ENCODE measurements at places on chromosomes 12 and 14. TPM values are rescaled to one million over a fixed set of nuclear protein-coding genes. Genes with fewer than 3 reads are reported as not detected.

GRCh38 chr14:100402631-100403030 is 79.5 kb downstream of the SLC25A47 start:
- no peak for DNase-seq

- no peak for DNase-seq
These were observed 29.7 kb downstream of the EML1 start for GRCh38 chr14:99822800-99823455.

DNA sequence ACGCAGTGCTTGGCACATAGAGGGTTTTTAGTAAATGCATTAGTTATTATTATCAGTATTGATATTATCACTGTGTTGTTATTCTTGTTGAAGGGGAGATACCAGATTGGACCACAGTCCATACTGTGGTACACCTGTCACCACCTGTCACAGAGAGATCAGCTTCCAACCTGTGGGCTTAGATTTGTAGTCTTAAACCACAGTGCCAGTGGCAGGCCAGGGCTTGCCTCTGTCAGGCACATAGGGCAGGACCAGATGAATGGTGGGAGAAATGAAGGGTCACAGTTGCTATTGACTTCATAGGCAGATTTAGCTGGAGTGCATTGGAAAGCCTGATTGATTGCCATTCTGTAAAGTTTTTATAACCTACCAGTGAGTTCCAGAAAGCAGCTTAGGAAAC is 35.1 kb downstream of the ARL1 start:
- no peak for DNase-seq

DNA sequence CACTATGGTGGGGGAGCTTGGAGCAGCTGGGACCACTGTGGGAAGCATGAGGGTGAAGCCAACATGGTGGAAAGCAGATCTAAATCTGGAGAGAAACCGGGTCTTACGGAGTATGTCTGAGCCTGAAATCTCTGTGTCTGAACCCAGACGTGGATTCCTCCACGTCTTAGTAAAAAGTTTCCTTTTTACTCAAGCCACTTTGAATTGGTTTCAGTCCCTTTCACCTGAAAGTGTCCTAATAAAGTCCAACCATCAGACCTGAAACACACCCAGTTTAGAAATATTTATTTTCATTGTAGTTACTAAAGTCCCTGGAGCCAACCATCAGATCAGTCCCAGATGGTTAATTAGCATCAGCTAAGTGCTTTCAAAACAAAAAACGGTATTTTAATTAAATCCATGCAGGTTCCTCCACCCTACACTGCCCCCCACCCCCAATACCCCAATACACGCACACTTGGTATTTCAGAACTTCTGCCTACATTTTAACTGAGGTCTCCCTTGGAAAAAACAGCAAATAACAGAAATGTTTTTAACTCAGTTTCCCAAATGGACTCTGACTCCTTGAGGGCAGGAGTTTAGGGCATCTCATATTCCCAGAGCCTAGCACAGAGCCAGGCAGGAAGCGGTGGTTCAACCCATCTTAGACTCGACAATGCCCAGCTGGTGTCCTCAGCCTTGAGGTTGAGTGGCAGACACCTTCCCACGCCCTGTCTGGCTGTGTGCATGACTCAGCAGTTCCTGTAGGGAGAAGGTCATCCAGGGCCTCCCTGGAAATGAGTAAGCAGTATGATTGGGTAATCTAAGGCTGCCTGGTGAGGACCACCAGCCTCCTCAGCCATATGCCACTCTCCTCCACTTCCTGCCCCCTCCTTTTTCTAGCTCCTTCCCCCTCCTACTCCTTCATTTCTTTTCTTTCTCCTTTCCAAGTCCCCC is 175.8 kb downstream of the TTC8 start:
- DNase-seq = no peak

DNA sequence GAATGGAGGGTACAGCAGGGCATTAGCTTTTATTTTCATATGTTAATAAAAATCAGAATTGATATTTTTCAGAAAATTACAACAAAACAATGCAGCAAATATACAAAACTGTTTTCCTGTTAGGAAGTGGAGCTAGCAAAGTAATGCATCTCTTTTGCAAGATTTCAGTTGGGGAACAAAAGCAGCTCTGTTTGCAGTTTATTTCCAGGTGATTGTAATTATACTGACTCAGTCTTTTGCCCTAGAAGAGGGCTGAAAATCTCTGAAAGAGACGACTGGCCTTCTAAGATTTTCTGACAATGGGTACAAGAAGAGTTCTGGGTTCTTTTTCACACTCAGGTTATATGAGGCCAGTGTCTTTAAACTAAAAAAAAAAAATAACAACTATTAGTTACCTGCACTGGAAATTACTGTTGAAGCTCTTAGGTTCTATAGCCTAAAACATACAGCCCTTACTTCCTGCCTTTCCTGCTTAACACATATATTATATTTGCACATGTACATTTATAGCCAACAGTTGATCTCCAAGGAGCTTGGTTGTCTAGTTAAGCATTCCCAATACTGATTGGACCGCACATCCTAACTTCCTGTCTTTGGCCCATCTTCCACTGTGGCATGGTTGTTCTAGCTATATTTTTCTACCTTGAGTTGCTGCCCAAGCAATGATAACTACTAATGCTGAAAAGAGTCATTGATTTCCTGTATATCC is 199.1 kb upstream of the KRR1 start:
- no peak for DNase-seq

GRCh38 chr12:116066381-116067230 is 210.9 kb downstream of the MED13L start:
- peak; percentile 85 for DNase-seq

- no peak for DNase-seq
These were observed 56.0 kb downstream of the MSRB3 start for GRCh38 chr12:65334521-65334920.

DNA sequence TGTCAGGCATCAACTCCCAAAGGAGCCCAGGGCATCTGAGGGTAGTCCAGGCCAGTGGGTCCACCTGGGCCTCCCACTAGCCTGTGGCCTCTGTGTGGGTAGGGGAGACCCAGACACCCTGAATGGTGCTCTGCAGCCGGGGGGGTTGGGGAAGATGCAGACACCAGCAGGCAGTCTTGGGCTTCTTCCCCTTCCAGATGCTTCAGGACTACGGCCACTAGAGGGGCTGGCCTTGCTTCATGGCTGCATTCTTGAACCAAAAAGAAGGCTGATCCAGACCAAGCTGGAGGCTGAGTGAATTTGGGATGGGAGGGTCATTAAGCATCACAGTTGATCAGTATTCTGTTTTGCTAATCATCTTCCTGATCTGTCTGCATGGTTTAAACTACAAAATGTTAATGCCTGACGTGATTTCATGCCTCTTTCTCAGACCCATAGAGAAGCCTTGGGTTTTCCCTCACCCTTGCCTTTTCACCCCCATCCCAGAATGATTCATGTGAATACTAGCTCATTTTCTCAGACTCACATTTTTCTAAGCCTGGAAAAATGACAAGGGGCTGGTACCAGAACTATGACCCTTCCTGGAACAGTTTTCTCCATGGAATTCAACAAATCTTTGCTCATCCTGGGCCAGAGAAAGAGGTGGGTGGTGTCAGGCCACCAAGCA is 134.2 kb downstream of the NTF3 start:
- DNase-seq = no peak

GRCh38 chr14:102926104-102926503 is 3.6 kb downstream of the AMN start:
- no peak for DNase-seq

- no peak for DNase-seq
These were observed 386.3 kb upstream of the TMTC1 start for GRCh38 chr12:30169839-30170591.

GRCh38 chr12:20089077-20089476 is 279.3 kb upstream of the PDE3A start:
- DNase-seq = no peak

The IFI27 gene
- total RNA-seq = 67.3 TPM

The PELI2 gene
- total RNA-seq = 3.0 TPM

The KRT4 gene
- total RNA-seq = not detected

The KLRB1 gene
- total RNA-seq = not detected

The C14orf39 gene
- total RNA-seq = not detected
